Activated CD8-positive, alpha-beta T cell treated with anti-CD3 and anti-CD28 coated beads, Interleukin-2, amount 10 ng/mL, durations not matched to agents 7 days and 5 days (primary cell): ENCODE measurements at places on chromosomes 7 and 10.
A peak's percentile ranks its signal among the peaks of the same experiment; 100 is the strongest.

- no peak for DNase-seq
These were observed 80.5 kb downstream of the RTKN2 start for GRCh38 chr10:62188021-62188616.

- no peak for DNase-seq
These were observed 449.0 kb downstream of the ETV1 start for GRCh38 chr7:13540429-13540828.

GRCh38 chr7:27688056-27688455, 25.4 kb upstream of the HIBADH start:
- DNase-seq: no peak

DNA sequence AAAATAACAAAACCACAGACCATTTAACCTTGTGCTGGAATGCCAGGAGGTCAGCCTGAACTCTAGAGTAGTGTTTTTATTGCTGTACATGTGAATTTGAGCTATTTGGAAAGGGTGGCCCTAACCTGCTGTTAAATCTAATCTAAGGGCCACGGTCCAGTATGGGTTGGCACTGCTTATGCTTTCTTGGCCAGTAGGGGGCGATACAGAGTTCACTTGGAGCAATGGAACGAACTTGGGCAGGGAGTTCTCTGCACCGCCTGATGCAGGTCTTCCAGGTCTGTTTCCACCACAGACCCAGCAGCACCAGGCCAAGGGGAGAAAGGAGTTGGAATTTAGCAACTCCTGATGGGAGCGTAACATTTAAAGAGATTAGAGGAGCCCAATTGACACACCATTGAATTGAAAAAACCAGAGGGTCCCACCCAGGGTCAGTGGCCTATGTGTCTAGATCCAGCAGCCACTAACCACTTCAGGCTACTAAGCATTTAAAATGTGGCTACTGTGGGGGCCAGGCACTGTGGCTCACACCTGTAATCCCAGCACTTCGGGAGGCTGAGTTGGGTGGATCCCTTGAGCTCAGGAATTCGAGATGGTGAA, 75.7 kb upstream of the EFCAB10 start:
- peak; percentile 75 for DNase-seq
